ENCODE measurements at places on chromosomes 6 and 20.

- no peak for DNase-seq
Observed at GRCh38 chr6:12288211-12288618, 1.9 kb upstream of the EDN1 start.

DNA sequence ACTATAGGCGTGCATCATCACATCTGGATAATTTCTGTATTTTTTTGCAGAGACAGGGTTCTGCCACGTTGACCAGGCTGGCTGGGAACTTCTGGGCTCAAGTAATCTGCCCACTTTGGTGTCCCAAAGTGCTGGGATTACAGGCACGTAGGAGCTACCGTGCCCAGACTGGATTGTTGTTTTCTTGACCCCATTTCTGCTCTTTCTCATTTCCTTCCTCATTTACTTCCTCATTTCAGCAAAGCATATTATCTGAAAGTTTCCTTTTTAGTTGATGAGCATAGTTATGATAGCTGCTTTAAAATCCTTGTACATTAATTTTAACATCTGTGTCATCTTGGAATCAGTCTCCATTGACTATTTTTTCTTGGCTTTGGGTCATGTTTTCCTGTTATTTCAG lies 301.0 kb upstream of the RUNX2 start:
- no peak for DNase-seq

DNA sequence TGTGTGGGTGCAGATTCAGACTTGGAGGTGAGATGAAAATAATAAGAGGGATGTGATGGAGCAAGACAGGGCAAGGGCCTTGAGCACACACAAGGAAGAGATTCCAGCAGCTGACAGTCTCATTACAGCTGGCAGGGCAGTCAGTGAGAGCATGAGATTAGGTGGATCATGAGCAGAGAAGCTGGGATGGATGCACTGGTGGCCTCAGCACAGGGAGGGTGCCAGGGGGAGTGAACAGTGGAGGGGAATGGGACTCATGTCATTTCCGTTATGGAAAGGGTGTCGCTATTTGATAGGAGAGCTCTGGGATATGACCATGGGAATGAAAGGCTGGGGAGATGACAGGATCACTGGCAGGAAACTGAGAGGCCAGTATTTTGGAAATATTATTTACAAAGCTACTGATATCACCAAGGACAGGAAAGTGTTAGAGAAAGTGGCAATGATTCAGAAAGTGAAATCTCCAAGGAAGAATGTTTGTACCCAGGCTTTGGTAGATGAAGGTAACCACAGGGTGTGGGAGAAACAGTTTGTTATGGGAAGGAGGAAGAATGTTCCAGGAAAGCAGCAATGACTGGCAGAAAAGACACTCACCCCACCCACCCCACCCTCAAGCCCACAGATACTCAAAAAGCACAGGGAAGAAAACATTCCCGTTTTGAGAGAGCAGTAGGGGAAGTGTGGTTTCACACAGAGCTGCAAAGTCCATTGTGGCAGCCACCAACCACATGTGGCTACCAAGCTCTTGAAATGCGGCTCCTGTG lies 214.7 kb upstream of the PROKR2 start:
- DNase-seq, result peak; percentile 40

DNA sequence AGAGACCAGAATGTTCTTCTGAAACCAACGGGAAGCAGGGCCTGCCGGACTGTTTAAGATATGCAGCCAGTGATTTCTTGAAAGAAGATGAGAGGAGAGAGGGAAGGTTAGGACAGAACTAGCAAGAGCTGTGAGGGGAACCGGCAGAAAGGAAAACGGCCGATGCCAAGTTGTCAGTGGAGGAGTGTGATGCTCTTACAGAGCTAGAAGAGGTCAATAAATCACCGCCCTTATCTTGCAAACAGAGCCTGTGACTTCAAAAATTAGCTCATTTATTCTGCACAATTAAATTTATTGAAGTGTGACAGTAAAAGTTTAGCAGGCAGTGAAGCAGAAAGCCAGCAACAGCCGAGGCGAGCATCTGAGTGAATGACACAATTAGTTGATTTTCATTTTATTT lies 509.5 kb upstream of the ID4 start:
- no peak for DNase-seq

DNA sequence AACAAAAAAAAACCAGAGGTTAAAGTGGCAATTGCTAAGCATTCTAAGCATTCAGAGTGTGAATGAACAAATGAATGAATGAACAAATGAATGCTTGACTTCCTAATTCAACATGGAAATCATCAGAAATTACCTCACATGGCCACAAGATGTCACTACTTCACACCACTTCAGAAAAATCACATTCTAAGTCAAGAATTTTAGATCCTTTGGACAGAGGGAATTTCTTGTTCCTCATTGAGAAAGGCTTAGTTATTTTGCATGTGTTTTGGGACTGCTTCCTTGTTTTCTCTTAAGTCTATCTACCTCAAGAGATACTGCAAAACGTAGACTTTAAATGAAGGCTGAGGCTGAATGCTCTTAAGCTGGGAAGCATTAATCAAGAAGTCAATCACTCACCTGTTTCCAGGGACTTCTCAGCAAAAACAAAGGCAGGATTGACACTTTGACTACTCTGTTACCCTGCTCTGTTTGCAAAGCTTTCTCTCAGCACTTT lies 120.2 kb downstream of the MBOAT1 start:
- DNase-seq, result peak; percentile 57

- no peak for DNase-seq
Observed at GRCh38 chr20:59735917-59736316, 131.6 kb downstream of the PHACTR3 start.

- DNase-seq, result no peak
Observed at GRCh38 chr20:8246153-8246552, 114.1 kb downstream of the PLCB1 start.

DNA sequence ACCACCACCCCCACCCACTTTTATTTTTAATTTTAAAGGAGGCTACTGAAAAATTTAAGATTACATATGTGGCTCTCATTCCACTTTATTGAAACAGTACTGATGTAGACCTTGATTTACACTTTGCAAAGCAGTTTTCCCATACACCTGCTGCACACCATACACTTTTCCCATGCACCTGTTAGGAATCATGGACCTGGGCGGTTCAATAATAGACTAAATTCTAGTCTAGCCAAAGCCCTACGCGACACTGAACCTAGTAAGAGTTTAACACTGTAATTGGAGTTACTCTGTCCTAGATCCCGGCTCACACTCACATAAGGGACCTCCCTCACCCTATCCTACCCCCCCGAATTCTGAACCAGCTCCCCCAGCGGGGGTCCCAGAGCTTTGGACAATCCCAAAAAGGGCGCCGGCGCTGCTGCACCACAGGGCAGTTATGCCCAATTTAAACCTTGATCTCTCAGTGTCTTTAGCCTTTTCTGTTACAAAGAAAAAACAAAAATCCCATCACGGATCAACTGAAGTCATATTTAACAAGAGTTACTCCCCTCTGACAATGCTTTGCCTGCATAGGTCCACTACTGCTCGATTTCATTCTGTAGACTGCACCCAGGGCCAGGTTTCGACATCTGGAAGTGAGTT lies 2.4 kb upstream of the GCLC start:
- DNase-seq, result no peak

DNA sequence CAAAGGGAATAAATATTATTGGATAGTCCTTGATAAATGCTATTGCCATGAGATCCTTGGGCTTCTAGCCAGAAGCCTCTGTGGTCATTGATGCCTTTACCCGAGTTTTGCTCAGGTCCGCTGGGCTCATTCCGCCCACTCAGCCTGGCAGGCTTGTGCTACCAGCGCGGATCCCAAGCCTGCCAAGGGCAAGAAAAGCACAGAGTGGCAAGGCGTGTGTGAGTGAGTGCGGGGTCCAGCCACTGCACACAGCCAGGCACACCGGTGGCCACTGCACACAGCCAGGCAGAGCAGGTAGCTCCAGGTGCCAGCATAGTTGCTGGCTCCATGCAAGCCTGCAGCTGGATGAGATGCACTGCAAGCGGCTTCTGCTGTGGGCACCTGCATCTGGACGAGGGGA lies 38.7 kb downstream of the STK38 start:
- DNase-seq, result no peak

GRCh38 chr20:62546606-62547005 lies 70.8 kb upstream of the GATA5 start:
- DNase-seq, result no peak

- no peak for DNase-seq
Observed at GRCh38 chr6:138161088-138161337, 726 bp upstream of the ARFGEF3 start.

- DNase-seq, result no peak
Observed at GRCh38 chr6:54588176-54588575, 258.4 kb upstream of the FAM83B start.

DNA sequence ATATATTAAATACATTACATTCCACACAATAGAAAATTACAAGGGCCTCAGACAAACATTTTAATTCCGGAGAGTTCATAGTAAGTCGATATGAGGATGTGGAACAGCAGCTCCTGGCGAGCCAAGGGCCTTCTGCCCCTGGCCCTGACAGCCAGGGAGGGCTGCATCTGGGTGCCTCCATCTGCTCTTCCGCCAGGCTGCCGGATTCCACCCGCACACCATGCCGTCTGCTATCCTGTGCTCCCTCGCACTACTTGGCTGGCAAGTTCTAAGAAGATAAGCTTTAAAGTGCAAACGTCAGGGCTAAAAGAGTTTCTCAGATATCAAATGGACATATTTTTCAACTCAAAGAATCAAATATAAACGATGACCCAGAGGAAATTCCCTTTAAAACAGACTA lies 656.3 kb upstream of the NOX3 start:
- no peak for DNase-seq

- peak; percentile 68 for DNase-seq
Observed at GRCh38 chr6:6724539-6725467, 136.3 kb downstream of the LY86 start.

- DNase-seq, result peak; percentile 35
Observed at GRCh38 chr6:137867685-137868509, 838 bp downstream of the TNFAIP3 start.

DNA sequence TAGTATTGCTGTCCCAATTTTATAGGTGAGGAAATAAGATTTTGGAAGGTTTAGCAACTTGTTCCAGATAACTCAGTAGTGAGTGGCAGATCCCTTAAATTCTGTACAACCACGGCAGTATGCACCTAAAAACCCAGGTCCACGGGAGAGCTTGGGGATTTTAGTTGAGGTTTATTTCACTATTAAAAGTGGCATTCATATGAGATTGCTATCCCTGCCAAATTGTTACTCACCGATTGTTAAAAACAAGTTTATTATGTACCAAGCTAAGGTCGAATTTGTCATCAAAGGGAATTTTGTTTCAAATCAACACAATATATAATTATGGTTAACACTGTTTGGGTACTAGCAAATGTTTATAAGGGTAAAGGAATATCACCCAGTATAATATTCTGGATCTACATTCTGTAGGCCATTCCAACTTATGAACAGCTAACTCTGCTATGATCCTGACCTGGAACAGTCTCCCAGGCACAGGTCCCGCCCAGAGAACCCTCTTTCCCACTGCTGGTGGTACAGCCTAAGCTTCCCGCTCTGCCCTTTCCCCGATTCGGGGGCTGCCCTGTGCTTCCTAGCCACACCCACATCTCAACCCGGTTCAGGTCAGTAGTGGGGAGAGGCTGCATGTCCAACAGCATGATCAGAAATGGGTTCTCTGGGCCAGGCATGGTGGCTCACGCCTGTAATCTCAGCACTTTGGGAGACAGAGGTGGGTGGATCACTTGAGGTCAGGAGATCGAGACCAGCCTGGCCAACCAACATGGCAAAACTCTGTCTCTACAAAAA lies 24.9 kb downstream of the GPLD1 start:
- DNase-seq, result no peak

- no peak for DNase-seq
Observed at GRCh38 chr6:38792356-38792755, 77.2 kb downstream of the DNAH8 start.

GRCh38 chr6:64280569-64280968 lies 645.0 kb downstream of the PHF3 start:
- peak; percentile 30 for DNase-seq

DNA sequence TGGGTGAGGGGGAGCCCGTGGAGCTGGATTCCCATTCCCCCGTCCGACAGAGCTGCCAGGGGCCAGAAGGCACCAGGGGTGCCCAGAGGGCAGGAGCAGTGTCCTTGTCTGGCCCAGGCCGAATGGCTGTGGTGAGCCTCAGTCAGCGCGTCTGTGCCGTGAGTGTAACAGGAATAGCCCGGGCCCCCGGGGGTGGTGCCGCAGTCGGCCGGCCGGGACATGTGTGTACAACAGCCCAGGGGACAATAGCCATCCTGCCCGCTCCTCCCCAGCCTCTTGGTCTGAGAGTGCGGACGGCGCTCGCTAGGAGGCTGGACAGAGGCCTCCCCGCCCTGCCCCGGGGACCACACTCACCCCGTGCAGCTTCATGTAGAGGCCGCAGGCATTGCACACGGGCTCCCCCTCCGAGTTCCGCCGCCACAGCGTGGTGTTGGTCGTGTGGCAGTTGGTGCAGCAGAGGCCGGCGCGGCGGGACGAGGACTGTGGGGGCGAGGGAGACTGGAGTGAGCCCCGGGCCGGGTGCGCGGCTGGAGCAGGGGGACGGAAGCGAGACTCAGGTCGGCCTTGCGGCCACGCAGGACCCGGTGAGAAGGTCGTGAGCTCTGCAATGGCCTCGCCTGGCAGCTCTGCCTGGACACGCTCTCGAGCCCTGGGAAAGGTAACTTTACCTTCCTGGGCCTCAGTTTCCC lies 9.6 kb downstream of the GATA5 start:
- no peak for DNase-seq

DNA sequence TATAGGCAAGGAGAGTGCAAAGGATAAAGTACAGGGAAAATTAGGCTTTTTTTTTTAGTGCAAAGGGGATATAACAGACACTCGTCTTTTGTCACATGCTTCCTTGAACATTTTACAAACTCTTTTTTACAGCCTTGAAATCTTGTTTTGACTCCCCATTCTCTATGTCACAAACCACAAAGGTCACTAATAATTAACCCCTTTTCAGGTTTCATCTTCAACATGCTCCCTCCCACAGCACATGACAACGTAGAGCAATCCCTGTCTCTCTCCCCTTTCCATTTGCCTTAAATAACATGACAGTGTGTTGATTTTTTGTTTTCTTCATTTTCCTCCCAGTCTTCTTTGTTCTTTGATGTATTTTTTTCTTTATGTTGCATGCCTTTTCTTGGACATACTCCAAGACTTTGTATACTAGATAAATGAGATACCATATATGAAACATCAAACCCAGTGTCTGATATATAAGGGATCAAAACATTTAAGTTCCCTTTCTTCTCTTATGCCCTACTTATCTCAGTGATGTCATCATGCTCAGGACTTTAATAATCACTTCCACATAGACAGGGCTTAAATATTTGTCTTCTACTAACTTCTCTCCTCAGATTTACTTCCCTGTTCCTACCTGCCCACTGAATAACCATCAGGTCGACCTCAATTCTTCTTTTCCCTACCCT lies 378.7 kb upstream of the HSF2 start:
- no peak for DNase-seq

GRCh38 chr6:93243231-93243778 lies 176.1 kb downstream of the EPHA7 start:
- DNase-seq, result no peak
